ENCODE measurements at places on chromosomes 13 and 19.

GRCh38 chr13:47903836-47904235, 97.2 kb downstream of the SUCLA2 start:
- no peak for DNase-seq

DNA sequence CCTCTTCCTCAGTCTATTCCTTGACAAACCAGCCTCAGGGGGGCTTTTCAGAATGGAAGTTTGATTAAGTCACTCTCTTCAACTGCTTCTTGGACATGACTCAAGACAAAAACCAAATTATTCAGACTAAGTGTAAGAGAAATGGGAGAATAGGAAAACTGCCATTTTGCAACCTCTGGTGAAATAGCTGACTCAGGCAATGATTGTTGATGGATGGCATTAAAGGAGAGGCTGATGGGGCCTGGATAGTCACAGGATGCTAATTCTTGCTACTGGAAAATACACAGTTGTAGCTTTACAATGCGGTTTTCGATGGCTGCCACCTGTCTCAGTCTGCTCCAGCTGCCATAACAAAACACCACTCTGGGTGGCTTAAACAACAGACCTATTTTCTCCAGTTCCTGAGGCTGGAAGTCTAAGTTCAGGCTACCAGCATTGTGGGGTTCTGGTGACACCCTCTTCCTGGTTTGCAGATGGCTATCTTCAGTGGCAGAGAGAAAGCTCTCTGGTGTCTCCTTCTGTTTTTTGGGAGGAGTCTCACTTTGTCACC, 6.1 kb downstream of the NOSIP start:
- no peak for DNase-seq

GRCh38 chr19:48740164-48740972, at the start of gene RASIP1:
Gene RASIP1 (minus strand): TSS chr19:48740610. CDS start chr19:48740282, 328 bp downstream.
- DNase-seq, result no peak

DNA sequence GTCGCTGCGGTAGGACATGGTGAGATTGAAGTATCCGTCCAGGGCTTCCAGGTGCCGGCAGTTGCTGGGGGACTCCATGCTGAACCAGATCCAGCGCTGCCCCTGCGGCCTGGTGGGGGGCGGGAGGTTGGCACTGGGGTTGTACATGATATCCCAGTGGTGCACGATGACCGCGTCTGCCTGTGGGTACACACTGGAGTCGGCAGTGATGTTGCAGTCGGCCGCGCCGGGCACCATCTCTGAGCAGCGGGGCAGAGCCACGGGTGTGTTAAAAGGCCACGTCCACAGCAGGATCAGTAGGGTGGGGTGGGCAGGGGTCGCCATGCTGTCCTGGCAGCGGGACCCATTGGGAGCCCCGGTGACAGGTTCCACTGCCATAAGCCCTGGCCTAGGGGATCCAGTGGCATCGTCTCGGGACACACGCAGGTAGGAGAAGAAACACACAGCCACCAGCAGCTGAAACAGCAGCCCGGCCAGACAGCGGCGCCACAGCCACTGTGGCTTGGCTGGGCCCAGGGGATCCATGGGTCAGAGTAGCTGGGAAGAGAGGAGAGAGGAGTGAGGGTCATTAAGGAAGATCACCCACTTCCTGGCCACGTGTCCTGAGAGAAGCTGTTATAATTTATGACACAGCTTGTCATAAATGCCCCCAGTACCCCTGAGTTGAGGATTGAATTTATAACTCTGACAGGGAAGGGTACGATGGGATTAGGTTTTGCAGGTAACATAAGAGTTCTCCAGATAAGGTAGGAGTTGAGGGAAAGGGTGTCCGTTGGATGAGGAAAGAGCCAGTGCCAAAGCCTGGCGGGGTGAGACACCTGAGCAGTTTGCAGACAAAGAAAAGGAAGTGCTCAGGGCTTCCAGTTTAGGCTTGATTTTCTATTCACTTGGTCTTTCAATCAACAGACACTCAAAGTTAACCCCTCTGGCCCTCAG, 2.9 kb downstream of the FUT5 start:
- no peak for DNase-seq

DNA sequence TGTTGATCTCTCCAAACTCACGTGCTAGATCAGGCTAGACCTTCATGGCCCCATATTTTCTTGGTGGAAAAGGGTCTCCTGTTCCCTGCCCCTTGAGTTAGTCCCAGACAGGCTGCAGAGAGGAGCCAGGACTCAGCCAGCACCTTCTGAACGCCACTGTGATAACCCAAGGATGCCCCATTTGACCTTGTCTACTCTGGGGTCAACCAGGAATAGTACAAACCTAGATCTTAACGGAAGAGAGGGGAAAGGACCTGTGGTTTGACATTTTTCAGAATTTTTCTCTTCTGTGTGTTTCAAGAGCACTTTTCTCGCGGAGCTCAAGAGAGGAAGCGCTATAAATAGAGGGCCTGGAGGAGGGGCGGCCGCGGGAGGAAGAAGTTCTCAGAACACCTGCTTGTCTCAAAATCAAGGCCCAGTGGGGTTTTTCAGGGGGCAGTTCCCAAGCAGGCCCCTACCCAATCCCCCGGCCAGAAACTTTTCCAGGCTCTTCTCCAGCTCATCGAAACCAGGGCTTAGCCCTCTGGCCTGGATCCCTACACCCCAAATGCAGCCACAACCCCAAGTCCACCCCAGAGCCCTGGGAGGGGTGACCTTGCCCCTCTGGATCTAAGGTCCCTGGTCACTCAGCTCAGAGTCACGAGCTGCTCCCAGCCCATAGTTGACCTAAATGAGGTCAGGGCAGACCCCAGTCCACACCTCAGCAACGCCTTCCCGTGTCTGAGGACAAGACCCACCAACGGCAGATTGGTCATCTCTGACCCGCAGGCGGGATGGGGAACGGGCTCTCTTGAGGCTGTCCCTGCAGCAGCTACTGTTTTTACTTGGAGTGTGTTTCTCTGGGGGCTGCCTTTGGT, 75.6 kb upstream of the TM9SF2 start:
- peak; percentile 42 for DNase-seq

DNA sequence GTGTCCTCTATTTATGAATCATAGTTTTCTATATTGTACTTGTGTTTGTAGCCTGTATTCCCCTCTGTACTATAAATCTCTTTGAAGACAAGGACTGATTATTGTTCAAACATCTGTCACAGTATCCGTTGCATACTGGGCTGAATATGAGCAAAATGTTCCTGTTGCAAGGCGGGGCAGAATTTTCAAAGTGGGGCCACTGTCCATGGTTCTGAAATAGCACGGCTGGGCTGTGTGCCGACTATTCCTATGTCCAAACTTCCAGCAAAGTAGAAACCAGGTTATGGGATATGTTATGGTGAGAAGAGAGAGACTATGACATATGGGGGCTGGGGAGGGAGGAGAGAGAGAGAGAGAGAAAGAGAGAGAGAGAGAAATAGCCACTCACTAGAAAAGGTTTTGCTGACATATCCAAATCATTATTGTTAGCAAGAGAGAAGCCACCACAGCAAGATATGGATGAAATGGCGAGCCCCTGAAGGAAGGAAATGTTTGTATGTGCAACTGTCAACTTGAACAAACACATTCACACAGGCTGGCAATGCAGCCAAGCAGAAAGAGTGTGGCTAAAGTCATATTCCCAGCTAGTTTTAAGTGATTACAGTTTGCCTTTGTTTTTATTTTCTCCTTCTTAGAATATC, 107.0 kb upstream of the GPR12 start:
- peak; percentile 2 for DNase-seq

DNA sequence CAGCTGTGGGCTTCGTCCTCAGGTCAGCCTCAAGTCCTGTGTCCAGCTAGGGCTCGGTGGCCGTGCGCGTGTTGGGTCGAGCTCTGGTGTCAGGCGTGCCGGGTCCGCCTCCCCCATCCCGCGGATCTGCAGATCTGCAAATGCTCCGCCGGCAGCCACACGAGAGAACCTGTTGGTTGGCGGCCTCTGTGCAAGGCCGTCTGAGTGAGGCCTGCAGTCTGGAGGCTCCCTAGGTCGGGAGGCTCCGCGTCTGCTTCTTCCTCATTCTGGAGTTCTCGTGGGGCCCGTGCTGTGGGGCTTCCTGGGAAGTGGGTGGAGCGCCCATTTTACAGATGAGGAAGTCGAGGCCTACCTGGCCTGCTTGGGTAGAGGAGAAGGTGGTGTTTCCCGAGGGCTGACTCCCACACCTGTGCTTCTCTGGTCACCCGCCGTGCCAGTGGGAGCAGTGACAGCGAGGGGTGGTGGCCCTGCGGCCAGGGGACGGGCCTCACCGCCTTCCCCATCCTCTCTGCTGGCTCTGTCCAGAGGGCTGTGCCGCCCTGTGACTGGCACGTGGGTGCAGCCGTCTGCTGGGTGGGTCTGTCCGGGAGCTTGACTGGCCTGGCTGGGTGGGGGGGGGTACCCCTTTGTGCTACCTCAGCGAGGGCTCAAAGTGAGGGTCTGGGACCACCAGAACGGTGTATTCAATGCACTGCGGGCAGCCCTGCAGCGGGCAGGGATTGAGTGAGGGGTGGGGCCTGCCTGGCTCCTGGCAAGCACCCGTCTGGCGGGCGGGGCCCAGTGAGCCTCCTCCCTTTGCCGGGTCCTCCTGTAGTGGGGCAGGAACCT, 3.3 kb downstream of the CSNK1G2 start:
- DNase-seq, result no peak

GRCh38 chr19:31349160-31349881, at the start of gene TSHZ3:
Gene TSHZ3 (minus strand): TSS chr19:31349436. CDS start chr19:31349219, 217 bp downstream.
- DNase-seq, result no peak

GRCh38 chr19:53771144-53771543, 53.0 kb downstream of the NLRP12 start:
- no peak for DNase-seq

GRCh38 chr13:76285463-76285862, 600.7 kb downstream of the KCTD12 start:
- no peak for DNase-seq

DNA sequence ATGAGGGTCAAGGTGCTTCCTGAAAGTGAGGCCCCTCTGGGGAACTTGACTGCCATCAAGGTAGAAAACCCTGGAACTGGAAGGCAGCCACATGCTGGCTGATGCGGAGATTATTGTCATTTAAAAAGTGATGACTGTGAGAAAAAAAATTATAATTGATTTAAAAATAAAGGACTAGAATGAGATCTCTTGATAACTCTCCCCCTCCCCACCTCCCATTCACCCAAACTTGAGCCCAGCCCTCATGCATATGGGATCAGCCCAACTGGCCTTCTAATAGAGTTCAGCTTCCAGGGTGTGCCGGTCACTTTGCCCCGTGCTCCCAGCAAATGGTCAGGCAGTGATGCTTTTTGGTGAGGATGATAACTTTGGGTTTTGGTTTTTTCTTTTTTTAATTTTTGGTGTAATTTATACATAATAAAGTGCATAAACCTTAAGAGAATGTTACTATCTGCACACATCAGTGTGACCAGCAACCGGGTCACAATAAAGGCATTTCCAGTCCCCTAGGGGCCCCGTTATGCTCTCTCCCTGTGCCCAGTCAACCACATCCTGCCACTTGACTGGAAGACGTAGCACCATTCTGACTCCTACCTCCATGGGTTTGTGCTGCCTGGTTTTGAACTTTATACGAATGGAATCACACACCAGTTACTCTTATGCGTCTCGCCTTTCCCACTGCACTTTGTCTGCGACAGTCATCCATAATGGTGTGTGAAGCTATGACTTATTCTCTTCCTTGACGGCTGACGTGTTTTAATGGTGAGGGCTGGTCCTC, 187.9 kb downstream of the USP12 start:
- no peak for DNase-seq

- DNase-seq, result no peak
These were observed 49.3 kb downstream of the UBL3 start for GRCh38 chr13:29801102-29801501.

DNA sequence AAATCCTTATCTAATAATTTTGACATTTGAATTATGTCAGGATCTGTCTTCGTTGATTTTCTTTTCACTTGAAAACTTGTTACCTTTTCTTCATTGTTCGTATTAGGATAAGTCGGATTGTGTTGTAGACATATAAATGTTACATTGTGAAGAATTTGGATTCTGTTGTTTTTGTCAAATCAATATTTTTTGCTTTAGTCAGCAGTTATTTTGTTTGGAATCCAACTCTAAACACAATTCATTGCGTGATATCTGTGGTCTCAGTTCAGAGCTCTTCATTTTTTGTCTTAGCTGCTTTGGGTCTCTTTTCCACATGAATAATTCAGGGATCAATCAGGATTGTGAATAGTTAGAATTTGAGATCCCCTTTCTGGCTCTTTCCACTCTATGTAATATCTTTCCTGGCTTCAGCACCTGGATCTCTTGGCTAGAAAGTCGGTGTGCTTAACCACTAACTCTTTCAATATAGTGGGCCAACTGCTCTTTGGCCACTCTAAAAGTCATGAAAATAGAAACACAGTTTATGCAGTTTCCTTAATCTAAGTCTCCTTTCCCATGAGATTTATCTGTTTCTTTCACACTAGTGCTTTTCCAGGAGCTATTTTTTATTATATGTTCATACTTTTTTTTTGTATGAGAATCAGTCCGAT, 2494.2 kb upstream of the PCDH20 start:
- DNase-seq, result no peak

- DNase-seq, result no peak
These were observed 31.1 kb downstream of the ZC3H4 start for GRCh38 chr19:47082493-47082892.

DNA sequence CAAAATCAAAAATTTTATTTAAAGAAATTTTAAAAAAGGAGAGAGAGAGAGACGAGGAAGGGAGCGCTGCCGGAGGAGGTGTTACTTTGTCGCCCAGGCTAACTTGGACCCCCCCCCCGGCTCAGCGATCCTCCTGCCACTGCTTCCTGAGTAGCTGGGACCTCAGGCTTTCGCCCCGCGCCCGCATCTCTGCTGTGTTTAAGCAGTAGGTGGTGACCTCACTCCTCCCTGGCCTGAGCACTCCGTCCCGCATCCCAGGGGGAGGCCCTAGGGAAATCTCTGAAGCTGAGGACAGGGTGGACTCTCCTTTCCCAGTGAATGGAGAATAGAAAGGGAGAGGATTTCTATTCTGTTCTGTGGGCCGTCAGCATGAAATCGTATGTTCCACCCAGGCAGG, 485 bp upstream of the ZNF845 start:
- DNase-seq, result no peak

GRCh38 chr13:100478107-100478809, 110.3 kb downstream of the GGACT start:
- no peak for DNase-seq

DNA sequence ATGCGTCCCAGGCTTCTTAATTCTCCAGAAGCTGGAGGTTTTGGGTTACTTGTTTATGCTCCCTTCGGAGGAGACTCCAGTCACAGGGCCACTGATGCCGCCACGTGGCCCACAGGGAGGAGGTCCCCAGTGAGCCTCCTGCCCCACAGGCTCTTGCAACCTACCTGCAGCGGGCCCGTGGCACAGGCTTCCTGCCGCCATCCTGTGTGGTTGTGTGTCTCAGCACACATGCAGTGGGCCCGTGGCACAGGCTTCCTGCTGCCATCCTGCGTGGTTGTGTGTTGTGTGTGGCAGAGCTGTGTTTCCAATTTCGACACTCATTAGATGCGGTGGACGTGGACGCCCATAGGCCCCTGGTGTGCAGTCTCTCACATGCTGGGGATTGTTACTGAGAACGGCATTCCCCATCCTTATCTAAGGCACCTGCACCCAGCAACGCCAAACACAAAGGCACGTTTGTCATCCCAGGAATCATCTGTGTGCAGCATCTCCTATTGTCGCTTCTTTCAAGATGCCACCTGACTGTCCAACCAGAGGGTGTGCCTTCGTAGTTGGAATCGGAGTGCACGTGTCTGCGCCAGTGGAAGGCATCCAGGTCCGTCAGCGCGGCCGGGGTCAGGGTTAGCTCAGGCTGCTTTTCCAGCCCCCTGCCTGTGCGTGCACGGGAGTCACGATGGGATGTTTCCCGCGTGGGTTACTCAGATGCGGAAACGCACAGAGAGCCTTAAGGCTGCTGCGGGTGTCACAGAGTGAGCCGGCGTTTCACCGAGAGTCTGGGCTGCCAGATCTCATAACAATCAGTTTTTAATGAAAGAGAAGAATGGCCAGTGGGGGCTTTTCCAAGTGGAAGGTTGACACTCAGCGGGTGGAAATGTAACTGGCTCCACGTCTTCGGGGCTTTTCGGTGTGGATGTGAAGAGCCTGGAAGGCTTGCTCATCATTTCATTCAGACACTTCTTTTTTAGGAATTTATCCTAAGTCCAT, 119.8 kb downstream of the ATP11A start:
- DNase-seq, result no peak
